ENCODE measurements at places on chromosomes 16 and 17. TPM values are rescaled to one million over a fixed set of nuclear protein-coding genes. Genes with fewer than 3 reads are reported as not detected.

The CDT1 gene
- total RNA-seq: 16.4 TPM

The PRDM7 gene
- not detected for total RNA-seq

The MT1G gene
- total RNA-seq: not detected

The ACSM2A gene
- total RNA-seq: not detected

The MYH1 gene
- not detected for total RNA-seq
